ENCODE measurements at places on chromosomes 7 and 10. TPM values are rescaled to one million over a fixed set of nuclear protein-coding genes. Genes with fewer than 3 reads are reported as not detected.

GRCh38 chr10:58588673-58589265 is 76.1 kb downstream of the BICC1 start:
- peak; percentile 18 for DNase-seq
- no peak overlapping the region for H3K27ac ChIP-seq
- no peaks in the 10 kb centered on the region for H3K4me1 ChIP-seq
- no peaks in the 10 kb centered on the region for H3K36me3 ChIP-seq
- no peak overlapping the region for H3K4me3 ChIP-seq

DNA sequence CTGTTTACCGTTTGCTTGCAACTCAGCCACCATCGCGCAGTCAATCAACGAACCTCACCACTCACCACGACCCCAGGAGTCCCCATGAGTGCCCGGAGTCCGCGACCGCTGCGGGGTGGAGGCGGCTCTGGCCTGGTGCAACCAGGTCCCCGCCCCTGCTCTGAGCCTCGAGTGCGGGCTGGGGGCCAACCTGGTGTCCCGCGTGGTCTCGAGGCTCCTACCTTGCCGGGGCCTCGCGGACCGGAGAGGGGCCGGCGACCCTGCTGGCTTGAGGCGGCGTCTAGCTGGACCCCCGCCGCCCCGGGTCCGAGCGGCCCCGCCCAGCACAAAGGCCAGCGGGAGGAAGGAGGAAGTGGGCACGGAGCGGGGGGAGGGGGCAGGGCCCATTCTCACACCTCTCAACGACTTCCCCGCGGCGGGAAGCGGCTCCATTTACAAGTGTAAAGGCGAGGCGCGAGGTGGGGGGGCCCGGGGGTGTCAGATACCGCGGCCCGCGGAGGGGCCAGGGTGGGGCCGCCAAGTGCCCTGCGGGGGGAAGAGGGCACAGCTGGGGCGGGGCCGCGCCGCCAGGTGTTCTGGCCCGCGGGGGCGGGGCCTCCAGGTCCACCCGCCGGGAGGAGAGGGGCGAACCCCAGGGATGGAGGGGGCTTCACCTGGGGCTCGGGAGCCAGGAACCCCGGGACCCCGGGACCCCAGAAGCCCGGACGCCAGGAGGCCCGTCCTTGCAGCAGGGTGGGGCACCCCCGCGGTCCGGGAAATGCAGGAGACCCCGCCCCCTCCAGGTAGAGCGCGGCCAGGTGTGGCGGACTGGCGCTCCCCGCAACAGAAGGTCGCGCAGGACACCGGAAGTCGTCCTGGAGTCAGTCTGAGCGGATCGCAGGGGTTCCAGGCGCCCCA is 8.6 kb downstream of the CTBP2 start:
- peaks cover 3% of the 10 kb centered on the region for H3K36me3 ChIP-seq
- H3K4me1 ChIP-seq, result peaks cover 52% of the 10 kb centered on the region
- no peaks in the 10 kb centered on the region for H3K27me3 ChIP-seq

DNA sequence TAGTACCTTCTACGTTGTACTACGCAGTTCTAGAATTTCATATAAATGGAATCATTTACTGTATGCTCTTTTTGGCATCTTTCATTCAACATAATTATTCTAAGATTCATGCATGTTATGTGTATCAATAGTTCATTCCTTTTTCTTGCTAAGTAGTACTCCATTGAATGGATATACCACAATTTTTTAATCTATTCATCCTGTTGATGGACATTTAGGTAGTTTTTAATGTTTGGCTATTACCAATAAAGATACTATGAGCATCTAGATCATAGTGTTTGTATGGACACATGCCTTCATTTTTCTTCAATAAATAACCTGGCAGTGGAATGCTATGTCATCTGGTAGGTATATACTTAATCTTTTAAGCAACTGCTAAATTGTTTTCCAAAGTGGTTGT is 83.0 kb upstream of the ELN start:
- H3K27me3 ChIP-seq, result no peaks in the 10 kb centered on the region
- H3K27ac ChIP-seq, result no peak overlapping the region
- no peak for DNase-seq
- H3K36me3 ChIP-seq, result no peaks in the 10 kb centered on the region
- H3K4me1 ChIP-seq, result no peaks in the 10 kb centered on the region

DNA sequence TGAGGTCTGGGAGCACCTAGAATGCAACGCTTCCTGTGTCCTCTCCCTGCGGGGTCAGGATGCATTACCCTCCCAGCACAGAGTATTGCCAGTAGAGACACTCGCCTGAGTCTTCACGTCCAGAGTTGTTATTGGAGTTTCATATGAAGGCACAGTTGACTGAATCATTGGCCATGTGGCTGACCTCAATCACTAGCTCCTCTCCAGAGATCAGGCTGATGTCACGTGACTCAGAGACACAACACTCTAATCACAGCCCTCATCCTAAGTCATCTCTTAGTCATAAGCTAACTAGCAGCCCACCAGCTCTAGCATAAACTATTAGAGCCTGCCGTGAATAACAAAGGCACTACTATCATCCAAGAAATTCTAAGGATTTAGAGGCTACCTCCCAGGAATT is 107.8 kb downstream of the HECW1 start:
- no peaks in the 10 kb centered on the region for H3K4me1 ChIP-seq
- no peak overlapping the region for H3K27ac ChIP-seq
- H3K4me3 ChIP-seq, result no peak overlapping the region
- DNase-seq, result no peak
- H3K27me3 ChIP-seq, result no peaks in the 10 kb centered on the region

GRCh38 chr7:80017101-80017698 is 117.4 kb upstream of the GNAI1 start:
- no peak for DNase-seq
- no peak overlapping the region for H3K4me3 ChIP-seq
- H3K36me3 ChIP-seq, result no peaks in the 10 kb centered on the region
- peaks cover 6% of the 10 kb centered on the region for H3K4me1 ChIP-seq
- H3K27me3 ChIP-seq, result no peaks in the 10 kb centered on the region
- H3K27ac ChIP-seq, result no peak overlapping the region

GRCh38 chr10:8084799-8085198 is 30.3 kb downstream of the GATA3 start:
- no peak for DNase-seq
- no peaks in the 10 kb centered on the region for H3K27me3 ChIP-seq
- no peaks in the 10 kb centered on the region for H3K36me3 ChIP-seq

DNA sequence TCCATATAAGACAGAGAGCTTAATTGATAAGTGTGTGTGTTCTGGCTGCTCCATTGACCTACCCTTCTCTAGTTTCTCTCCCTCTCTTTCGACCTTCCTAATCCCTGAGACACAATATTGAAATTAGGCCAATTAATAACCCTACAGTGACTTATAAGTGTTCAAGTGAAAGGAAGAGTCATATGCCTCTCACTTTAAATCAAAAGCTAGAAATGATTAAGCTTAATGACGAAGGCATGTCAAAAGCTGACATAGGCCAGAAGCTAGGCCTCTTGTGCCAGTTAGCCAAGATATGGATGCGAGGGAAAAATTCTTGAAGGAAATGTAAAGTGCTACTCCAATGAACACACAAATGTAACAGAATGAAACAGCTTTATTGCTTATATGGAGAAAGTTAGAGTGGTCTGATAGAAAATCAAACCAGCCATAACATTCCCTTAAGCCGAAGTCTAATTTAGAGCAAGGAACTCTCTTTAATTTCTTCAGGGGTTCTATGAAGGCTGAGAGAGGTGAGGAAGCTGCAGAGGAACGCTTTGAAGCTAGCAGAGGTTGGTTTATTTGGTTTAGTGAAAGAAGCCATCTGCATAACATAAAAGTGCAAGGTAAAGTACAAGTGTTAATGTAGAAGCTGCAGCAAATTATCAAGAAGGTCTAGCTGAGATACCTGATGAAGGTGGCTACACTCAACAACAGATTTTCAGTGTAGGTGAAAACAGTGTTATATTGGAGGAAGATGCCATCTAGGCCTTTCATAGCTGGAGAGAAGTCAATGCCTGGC is 53.8 kb downstream of the ST7 start:
- no peaks in the 10 kb centered on the region for H3K27me3 ChIP-seq
- H3K36me3 ChIP-seq, result no peaks in the 10 kb centered on the region
- no peak overlapping the region for H3K4me3 ChIP-seq
- H3K4me1 ChIP-seq, result peaks cover 29% of the 10 kb centered on the region

DNA sequence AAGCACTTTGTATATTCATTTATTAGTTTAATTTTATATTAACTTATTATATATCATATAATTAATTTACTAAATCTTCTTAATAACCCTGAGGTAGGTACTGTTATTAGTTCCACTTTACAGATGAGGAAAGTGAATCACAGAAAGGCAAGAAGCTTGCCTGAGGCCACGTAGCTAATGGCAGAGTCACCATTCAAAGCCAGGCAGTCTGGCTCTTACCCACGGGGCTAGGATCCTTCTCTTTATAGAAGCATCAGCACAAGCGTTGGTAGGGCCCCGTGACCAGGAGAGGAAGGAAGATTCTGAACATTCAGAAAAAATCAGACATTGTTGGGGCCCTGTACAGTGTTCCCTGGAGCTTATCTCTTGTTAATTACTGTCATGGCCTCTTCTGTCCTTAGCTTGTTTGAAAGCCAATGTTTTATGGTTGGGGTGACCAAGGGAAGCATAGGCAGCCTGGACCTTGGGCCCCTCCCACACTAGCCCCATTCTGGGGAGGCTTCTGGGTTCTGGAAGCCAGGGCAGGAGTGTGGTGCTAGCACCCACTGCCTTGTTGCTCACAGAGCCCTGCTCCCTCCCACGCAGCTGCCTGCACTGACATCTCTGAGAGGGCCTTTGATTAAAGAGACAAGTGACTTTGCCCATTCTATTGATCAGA is 31.1 kb upstream of the SLF2 start:
- H3K4me1 ChIP-seq, result peaks cover 37% of the 10 kb centered on the region
- peaks cover 3% of the 10 kb centered on the region for H3K27me3 ChIP-seq
- no peak overlapping the region for H3K4me3 ChIP-seq

- H3K36me3 ChIP-seq, result no peaks in the 10 kb centered on the region
- peak overlapping the region; percentile 56 for H3K27ac ChIP-seq
- no peaks in the 10 kb centered on the region for H3K4me1 ChIP-seq
- peak; percentile 78 for DNase-seq
- no peaks in the 10 kb centered on the region for H3K27me3 ChIP-seq
Observed at GRCh38 chr7:151404216-151405011, 5.4 kb downstream of the WDR86 start.

DNA sequence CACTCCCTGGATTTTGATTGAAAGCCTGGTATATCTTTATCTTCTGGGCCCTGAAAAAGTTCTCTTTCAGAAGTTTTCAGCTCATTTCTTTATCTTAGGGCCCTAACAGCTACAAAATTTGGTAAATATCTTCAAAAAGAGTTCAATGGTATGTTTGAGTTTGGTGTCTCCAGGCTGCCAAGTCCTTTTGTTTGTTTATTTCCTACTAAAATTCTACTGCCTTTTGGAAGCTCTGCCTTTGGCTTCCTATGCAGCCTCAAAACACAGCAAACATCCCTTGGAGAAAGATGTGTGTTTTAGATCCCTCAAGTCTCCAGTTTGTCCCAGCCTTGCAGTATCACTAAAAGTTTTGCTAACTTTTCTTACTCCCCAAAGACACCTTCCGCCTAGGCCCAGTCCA is 146.8 kb downstream of the LRRTM3 start:
- peaks cover 25% of the 10 kb centered on the region for H3K4me1 ChIP-seq
- DNase-seq, result no peak
- no peak overlapping the region for H3K4me3 ChIP-seq
- peak overlapping the region; percentile 27 for H3K27ac ChIP-seq

GRCh38 chr7:68678196-68678595 is 920.1 kb upstream of the AUTS2 start:
- no peaks in the 10 kb centered on the region for H3K36me3 ChIP-seq
- H3K27me3 ChIP-seq, result no peaks in the 10 kb centered on the region
- no peaks in the 10 kb centered on the region for H3K4me1 ChIP-seq
- H3K27ac ChIP-seq, result no peak overlapping the region
- peak; percentile 40 for DNase-seq

DNA sequence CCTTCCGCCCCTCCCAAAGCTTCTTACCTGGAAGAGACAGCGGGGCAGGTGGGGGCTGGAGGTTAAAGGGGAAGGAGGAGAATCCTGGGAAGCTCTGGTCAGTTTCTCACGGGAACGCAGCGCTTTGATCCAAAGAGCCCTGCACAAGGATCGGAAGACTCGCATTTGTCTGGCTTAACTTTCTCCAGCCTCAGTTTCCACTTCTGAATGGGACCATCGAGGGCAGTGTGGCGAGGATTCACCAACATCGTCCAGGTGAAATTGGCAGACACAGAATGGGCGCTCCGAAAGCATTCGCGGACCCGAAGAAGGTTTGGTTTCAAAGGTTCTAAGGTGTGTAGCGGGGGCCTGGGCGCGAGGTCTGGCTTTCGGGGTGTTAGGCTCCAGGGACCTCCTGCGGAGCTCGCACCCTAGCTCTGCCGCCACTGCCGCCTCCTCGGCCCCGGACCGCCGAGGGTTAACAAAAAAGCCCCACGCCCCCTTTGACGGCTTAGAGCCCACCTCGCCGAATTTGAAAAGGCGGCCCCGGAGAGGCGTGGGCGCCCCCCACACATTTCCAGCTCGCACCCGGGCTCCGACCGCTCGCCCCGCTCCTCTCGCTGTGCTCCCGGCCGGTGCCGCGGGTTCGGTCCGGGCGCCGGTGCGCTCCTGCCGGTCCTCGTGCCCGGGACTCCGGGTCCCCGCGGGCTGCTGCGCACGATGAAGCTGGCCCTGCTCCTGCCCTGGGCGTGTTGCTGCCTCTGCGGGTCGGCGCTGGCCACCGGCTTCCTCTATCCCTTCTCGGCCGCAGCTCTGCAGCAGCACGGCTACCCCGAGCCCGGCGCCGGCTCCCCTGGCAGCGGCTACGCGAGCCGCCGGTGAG is at the start of gene COL26A1:
TSS of gene COL26A1 (plus strand) at position 542 of the 862 bp plus-strand sequence. CDS start at position 700, 158 bp downstream.
- peak within 1 kb of the TSS; percentile 46 for H3K4me3 ChIP-seq
- peaks cover 7% of the 10 kb centered on the region for H3K27me3 ChIP-seq
- no peaks in the 10 kb centered on the region for H3K36me3 ChIP-seq
- no peaks in the 10 kb centered on the region for H3K4me1 ChIP-seq
- peak; percentile 29 for DNase-seq

DNA sequence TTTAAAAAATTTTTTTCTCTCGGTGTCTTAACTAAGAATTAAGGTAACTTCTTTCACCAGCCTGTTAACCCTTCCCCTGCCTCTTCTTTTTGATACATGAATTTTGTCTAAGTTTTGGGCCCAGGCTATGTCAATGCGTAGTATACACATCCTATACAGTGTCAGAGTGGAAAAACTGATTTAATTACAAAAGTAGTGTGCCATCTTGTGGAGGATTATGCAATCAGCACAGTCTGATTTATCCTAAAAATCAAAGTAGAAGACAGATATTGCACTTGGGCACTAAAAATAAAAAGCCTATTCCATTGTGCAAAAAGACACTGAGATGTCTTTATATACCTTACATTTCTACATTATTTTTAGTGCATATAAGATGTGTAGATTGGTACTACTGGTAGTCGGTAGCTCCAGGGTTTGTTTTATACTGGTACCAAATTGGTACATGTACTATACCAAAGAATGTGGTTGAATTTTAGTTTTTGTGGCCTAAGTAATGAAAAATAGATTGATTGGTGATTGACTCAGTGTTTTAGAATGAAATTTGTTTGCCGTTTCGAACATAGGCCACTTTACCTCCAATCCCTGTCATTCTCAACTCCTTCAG is 96.6 kb downstream of the MKLN1 start:
- peaks cover 7% of the 10 kb centered on the region for H3K36me3 ChIP-seq
- H3K27me3 ChIP-seq, result no peaks in the 10 kb centered on the region
- H3K27ac ChIP-seq, result no peak overlapping the region
- H3K4me3 ChIP-seq, result no peak overlapping the region

Gene UPK3B
- total RNA-seq, result 0.88 TPM

Gene OR2A1
- not detected for total RNA-seq

Gene TWIST1
- total RNA-seq, result 43.5 TPM

Gene GAD2
- total RNA-seq, result not detected

Gene ENTPD1
- 1.1 TPM for total RNA-seq

Gene FGFR2
- total RNA-seq, result 47.1 TPM

Gene NXPH1
- total RNA-seq, result 0.95 TPM

Gene PHYHIPL
- total RNA-seq, result 0.21 TPM

Gene PUS7
- total RNA-seq, result 14.7 TPM

Measured in cardiac muscle cell (in vitro differentiated cells and primary cell).